NK-92 treated with Interleukin-12 subunit alpha and Interleukin-12 subunit beta, amount 100 ng/mL, for 24 hours (cell line): ENCODE measurements at places on chromosomes 13 and 19.

- DNase-seq = peak; percentile 86
Measured at GRCh38 chr19:46786236-46787039, 2.0 kb downstream of the SLC1A5 start.

DNA sequence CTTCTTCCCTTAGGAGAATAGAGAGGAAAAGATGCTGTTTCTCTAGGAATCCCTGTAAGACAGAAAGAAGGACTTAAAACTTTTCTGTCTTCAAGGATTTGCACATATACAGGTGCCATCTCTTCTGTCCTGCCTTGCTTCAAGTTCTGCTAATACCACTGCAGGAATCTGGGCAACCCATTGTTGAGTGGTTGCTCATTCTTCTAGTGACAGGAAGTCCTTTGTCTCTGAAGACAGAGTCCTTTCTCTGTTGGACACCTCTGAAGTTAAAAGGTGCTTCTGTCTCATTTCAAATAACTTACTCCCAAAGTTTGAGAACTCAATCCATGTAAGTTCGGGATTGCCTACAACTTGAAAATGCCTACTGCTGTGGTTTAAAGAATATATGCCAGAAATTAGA, 114.4 kb upstream of the TMTC4 start:
- no peak for DNase-seq

DNA sequence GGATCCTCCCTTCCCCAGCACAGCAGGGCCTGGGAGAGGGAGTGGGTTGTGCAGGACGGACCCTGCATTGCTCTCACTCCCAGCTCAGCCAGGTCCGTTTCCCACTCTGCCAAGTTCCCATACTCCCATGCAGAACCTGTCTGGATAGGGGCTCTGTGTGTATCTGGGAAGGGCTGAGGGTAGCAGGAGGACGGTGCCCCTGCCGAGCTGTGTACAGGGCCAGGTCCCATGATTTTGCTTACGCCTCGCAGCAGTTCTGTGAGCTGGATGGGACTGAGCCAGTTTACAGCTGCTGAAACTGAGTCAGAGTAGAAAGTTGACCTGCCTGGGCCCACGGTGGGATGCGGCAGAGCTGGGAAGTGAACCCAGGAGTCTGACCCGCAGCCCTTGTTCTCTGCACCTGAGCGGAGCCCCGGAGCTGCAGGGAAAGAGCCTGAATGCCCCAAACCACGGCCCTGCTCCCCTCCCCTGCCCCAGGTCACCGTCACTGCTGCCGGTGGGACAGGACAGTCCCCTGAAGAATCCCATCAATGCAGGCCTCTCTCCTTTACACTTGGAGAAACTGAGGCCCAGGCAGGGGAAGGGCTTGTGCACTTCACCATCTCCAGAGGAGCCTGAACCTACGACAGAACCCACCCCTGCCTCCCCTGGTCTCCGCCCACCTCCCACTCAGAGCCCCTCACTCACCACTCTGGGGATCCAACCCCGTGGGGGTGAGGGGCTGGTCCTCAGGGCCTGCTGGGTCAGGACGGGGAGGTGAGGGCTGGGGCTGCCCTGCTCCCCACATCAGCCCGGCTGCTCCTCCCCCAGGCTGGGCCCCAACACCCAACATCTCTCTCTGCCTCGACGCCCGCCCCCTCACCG, 3.5 kb downstream of the LILRB5 start:
- no peak for DNase-seq

DNA sequence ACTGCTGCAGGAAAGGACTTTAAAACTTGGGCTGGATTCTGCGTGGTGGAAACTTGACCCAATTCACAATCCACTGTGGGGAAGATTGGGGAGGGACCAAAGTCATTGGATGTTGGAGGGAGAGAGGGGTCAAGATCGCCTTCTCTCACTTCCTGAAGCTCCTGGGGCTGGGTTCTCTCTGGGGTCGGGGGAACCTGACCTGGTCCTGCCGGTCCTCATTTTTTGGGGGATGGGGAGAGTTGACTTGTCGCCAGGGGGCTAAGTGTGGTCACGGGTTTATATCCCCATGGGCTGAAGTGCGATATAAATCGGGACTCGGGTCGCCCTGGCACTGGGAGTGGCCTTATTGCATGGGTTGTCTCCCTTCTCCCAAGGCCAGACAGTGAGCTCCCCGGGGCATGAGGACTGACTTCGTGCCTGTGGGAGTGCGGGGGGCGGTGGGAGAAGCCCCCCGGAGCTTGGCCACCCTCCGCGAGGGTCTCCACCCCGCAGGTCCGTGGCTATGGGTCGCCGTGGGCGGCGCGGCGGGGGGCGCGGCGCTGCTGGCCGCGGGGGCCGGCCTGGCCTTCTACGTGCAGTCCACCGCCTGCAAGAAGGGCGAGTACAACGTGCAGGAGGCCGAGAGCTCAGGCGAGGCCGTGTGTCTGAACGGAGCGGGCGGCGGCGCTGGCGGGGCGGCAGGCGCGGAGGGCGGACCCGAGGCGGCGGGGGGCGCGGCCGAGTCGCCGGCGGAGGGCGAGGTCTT, 6.3 kb downstream of the ICAM5 start:
- DNase-seq = no peak

- DNase-seq = no peak
Measured at GRCh38 chr13:106536244-106537034, 977 bp upstream of the EFNB2 start.

GRCh38 chr19:41218615-41219507, at the start of gene AXL:
TSS of gene AXL (plus strand) at chr19:41219223. CDS start at chr19:41219393, 170 bp downstream.
- no peak for DNase-seq

GRCh38 chr19:35315883-35316282, 13.1 kb upstream of the CD22 start:
- DNase-seq = no peak

DNA sequence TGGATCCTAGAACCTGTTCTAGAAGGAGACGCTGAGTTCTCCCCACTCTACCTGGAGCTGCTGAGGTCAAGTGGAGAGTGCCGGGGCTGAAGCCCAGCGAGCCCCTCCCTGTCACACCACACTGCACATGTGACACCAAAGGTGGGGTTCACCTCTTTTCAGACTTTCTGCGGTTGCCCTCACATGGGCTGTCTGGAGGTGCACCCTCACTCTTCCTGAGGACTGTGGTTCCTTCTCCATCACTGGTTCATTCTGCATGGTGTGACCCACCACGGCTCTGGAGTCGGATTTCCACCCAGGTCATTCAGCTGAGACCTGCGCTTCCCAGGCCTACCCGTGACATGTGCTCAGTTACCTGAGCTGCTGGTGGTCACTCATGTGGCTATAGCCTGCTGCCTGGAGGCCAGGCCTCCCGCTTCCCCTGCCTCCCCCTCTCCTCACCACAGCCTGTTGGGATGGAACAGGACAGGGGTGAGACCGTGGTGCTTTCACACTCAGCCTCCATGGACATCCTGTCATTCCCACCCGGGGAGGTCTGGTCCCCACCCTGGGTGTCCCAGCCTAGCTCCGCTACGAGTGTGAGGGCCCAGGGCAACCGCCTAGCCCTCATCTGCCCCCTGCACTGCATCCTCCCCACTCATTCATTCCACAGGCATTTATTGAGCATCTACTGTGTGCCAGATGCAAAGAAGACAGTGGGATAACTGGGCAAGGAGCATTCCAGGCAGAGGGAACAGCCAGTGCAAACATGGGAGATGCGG, 605 bp upstream of the A1BG start:
- no peak for DNase-seq

- DNase-seq = no peak
Measured at GRCh38 chr13:47112205-47112902, 215.5 kb upstream of the HTR2A start.

GRCh38 chr13:49627831-49628652, at the start of gene ARL11:
TSS of gene ARL11 (plus strand) at chr13:49628507. CDS start at chr13:49630448, 1,941 bp downstream.
- no peak for DNase-seq

GRCh38 chr19:42401365-42402303, 11.5 kb upstream of the CNFN start:
- DNase-seq = peak; percentile 8

GRCh38 chr13:62357887-62358645, 942.4 kb upstream of the PCDH20 start:
- DNase-seq = no peak

DNA sequence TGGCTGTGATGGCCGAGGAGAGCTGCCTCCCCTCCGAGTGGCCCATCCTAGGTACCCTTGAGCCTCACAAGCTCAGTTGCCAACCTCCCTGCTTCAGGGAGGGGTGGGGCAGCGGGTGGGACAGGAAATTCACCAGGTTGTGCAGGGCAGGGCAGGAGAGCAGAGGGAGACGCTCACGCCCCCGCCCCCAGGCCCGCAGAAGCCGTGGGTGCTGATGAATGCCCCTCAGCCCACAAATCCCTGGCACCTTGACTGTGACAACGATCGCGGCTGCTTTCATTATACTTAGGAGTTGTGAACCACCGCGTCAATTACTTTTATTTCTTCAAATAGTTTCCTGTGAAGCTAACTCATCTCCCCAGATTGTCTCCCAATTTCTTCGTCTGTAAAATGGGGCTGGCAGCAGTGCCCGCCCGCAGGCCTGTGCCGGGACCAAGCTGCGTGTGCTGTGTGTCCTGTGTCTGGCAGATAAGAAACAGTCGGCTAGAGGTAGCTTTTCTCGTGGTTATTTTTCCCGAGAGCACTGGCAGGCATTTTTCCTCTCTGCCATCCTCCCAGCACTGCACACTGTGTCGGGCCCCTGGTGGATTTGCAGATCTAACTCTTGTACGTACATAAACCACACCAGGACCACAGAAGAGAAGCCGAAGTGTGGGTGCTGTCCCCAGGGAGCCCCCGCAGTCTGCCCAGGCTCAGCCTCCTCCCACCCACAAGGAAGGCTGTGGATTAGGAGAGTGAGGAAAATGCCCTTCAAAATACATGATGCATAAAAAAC, 7.9 kb upstream of the RASA3 start:
- no peak for DNase-seq

GRCh38 chr19:7944177-7944761, 803 bp upstream of the TIMM44 start:
- DNase-seq = peak; percentile 62

- no peak for DNase-seq
Measured at GRCh38 chr13:36528105-36528504, 95.8 kb downstream of the CCNA1 start.

DNA sequence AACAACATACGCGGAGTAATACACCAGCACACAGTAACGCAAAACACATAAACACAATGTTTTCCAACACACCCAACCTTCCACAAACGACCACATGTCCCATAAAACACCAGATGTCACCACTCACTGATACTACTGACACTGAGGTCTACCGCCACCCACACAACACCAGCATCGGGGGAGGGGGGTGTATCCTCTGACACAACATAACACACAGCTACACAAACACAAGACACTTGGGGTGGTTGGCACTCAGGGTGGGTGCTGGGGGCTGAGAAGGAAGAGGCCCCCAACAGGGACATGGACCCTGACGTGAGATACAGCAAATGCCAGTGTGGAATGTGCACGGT, 1.5 kb upstream of the KCNN4 start:
- DNase-seq = no peak

GRCh38 chr13:93217721-93218261, 8.8 kb upstream of the GPC6 start:
- DNase-seq = no peak

GRCh38 chr19:16566161-16566560, 6.1 kb downstream of the SLC35E1 start:
- DNase-seq = peak; percentile 28

- DNase-seq = no peak
Measured at GRCh38 chr13:105805892-105806627, 729.4 kb downstream of the EFNB2 start.

GRCh38 chr13:96935901-96936300, 58.4 kb downstream of the OXGR1 start:
- DNase-seq = no peak

GRCh38 chr13:71017607-71018006, 849.4 kb downstream of the DACH1 start:
- no peak for DNase-seq

DNA sequence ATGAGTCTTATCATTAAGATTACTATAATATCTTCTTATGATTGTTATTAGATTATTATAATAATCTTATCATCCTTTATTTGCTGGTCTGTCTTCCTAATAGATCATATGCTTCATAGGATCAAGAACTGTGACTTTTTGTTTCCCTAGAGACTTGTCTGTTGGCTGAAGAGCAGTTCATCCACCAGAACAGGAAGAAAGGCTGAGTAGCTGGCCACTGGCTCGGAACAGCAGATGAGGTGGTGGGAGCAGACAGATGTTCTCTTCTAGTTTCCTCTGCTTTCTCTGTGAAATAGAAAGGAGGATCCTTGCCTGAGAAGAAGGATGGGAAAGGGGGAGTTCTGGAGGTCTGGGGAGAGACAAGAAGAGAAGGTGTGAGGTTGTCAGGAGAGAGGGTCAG, 120.0 kb downstream of the CCNA1 start:
- DNase-seq = no peak

- no peak for DNase-seq
Measured at GRCh38 chr19:30061223-30062064, 119.4 kb downstream of the URI1 start.

DNA sequence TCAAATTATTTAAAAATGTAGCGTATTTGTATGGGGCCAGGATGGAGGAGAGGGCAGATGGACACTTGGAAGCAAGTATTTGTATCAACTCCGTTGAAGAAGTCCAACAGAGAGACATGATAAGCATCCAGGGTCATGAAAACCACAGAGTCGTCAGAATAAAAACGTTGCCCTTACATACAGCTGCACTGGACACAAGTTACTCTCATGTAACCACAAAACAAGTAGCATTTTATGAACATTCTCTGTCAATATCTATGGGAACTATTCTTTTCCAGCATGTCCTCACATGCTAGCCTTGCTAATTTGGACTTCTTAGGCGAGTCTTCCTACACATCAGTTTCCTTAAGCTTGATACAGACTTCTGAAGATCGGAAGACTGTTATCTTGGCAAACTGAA, 35.0 kb downstream of the EFNB2 start:
- DNase-seq = no peak

- no peak for DNase-seq
Measured at GRCh38 chr13:45194081-45194939, 6.5 kb downstream of the KCTD4 start.

DNA sequence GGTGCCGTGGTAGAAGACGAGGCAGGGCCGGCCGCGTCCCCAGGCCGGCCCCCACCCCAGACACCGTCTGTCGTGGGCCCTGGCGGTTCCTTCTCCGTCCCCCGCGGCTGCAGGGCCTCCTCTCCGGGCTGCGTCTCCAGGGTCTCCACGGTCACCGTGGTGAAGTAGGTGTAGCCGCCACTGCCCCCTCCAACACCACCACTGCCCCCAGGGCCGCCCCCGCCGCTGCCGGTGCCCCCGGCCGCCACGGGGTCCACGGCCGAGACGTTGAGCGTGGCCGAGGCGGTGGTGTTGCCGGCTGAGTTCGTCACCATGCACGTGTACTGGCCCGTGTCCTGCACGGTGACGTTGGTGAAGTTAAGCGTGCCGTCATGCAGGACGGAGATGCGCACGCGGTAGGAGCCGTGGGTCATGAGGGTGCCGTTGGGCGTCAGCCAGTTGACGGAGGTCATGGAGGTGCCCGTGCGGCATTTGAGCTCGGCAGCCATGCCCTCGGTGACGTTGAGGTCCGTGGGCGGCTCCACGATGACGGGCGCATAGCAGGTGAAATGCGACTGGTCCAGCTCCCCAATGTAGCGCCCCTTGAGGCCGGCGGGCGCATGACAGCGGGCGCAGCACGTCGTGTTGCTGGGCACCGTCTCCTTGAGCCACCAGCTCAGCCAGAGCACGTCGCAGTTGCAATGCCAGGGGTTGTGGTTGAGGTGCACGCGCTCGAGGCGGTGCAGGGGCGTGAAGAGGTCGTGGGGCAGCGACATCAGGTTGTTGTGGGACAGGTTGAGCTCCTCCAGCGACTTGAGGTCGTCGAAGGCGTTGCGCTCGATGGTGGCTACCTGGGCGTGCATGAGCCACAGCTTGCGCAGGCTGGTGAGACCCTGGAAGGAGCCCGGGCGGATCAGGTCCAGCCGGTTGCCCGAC, 4.6 kb upstream of the ASPDH start:
- no peak for DNase-seq
